ENCODE measurements at places on chromosomes 2 and 18.

- no peak for DNase-seq
These were observed 105.7 kb downstream of the KYNU start for GRCh38 chr2:142983174-142983573.

DNA sequence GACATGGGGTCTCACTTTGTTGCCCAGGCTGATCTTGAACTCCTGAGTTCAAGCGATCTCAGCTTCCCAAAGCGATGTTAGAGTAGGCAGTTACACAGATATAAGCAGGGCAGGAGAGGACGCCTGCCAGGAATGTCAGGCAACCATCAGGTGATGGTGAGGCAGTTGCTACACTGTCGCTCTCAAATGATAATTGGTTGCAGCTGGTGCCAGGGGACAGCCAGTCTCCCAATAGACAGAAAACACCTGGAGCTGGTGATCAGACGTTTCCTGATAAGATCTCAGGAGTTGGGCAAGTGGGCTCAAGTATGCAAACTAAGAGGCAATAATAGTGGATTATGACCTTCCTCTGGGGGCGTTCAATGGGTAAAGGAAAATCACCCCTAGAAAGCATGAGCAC lies 163.1 kb upstream of the RGPD4 start:
- no peak for DNase-seq

DNA sequence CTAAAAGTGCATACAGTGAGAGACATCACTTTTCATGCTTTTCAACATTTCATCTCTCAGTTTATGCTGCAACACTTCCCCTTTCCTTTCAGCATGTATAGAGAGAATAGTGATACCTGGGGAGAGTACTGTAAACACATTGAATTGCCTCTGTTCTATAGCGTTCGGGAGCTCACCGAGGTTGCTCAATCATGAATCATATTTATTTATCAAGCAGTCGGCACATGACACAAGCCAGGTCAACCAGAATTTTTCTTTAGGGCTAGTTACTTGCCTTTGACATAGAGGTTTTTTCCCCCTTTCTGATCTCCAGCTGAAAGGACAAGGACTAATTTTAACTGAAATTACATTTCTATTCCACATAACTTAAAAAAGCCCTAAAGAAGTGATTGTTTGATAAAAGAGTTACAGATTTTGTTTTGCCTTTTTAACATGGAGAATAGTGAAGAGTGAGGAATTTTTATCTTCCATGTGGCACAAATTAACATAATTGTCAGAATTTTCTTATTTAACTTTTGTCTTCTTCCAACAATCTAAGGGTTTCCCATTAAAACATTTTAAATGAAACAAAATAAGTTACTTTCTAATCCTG lies 690.9 kb upstream of the TMEFF2 start:
- no peak for DNase-seq

GRCh38 chr2:50006327-50006726 lies 852.0 kb upstream of the FSHR start:
- DNase-seq = no peak

Measured in activated naive CD4-positive, alpha-beta T cell treated with anti-CD3 and anti-CD28 coated beads, Interleukin-2, amount 10 ng/mL, durations not matched to agents 7 days and 5 days (primary cell).